HepG2 (cell line): ENCODE measurements at places on chromosomes 5 and 9.

GRCh38 chr9:93864840-93865239, 90.3 kb downstream of the BARX1 start:
- H3K36me3 ChIP-seq, result no peaks in the 10 kb centered on the region
- no peak overlapping the region for H3K4me3 ChIP-seq
- no peak for DNase-seq

DNA sequence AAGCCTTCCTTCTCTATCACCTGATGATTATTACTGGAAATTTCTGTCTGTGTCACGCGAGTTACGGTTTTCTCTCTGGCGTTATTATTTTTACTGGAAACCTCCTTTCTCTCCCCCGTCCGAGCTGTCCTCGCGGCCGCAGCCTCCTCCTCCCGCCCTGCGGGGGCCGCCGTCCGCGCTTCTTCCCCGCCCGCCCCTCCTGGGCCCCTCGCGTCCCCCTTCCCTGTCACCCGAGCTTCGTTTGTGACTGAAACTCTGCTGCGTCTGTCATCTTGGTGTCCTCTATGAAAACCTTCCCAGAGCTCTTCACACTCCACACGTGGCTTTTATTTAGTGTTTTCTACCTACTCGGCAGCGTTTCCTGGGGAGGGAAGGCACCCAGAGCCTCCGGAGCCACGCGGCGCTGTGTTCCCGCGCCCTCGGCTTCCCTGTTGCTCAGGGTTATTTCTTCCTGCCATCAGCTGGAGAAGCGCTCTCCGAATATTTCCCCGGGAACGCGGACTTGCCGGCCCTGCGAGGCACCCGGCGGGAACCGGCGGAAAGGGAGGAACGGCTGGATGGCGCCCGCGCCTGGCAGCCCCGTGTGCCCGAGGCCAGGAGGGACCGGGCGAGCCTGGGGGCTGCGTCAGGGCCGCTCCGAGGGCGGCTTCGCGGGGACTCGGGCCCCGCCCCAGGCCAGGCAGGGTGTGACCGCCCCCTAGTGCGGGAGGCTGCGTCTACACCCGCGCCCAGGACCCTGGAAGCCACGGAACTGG, 33.9 kb downstream of the TRIP13 start:
- H3K27ac ChIP-seq, result no peak overlapping the region
- no peaks in the 10 kb centered on the region; the same call in 1 of the 2 replicates for H3K27me3 ChIP-seq
- no peaks in the 10 kb centered on the region; the same call in 1 of the 2 replicates for H3K4me1 ChIP-seq
- DNase-seq, result no peak
- no peak overlapping the region for H3K4me3 ChIP-seq
- H3K36me3 ChIP-seq, result no peaks in the 10 kb centered on the region

GRCh38 chr5:132138260-132138659, 64.7 kb downstream of the CSF2 start:
- DNase-seq, result no peak
- no peak overlapping the region for H3K27ac ChIP-seq
- H3K36me3 ChIP-seq, result no peaks in the 10 kb centered on the region
- H3K27me3 ChIP-seq, result no peaks in the 10 kb centered on the region
- no peaks in the 10 kb centered on the region for H3K4me1 ChIP-seq
- no peak overlapping the region for H3K4me3 ChIP-seq

DNA sequence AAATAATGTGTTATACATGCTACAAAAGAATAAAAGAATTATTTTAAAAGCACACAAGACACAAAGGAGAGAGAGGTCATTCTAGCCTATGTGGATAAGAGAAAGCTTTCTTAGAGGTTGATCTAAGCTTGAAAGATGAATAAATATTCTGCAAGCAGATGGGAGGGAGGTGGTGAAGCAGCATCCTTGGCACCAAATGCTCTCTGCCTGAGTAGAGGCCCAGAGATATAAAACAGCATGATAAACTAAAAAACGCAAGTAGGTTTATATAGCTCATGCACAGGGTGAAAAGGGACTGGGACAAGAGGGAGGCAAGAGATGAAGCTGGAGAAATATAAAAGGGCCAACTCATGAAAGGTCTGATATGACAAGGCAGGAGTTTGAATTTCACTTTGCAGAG, 283.2 kb upstream of the POU5F2 start:
- no peak overlapping the region for H3K27ac ChIP-seq
- H3K36me3 ChIP-seq, result no peaks in the 10 kb centered on the region
- no peak for DNase-seq

DNA sequence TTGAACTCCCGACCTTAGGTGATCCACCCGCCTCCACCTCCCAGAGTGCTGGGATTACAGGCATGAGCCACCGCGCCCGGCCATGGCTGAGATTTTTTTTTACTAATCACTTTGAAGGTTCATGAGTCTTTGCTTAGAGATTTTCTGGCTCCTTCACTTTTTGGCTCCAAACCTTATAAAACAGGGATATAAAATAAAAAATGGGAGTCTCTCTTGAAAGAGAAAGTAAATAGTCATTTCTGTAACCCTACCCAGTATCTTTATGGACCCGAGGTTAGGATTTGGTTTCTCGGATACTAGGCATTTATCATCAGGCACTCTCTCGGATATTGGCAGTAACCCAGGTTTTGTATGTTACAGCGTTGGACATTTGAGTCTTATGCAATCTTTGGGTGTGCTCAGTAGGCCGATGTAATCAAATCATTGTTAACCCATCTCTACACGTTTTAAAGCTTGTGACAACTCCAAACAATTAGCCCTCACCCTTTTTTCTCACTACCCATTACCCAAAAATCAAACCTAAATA, 25.3 kb downstream of the STXBP1 start:
- H3K27me3 ChIP-seq, result no peaks in the 10 kb centered on the region
- peak; percentile 38 for DNase-seq
- H3K27ac ChIP-seq, result no peak overlapping the region

GRCh38 chr5:167049043-167049663, 1242.3 kb upstream of the WWC1 start:
- H3K4me1 ChIP-seq, result no peaks in the 10 kb centered on the region
- H3K27me3 ChIP-seq, result no peaks in the 10 kb centered on the region
- H3K4me3 ChIP-seq, result no peak overlapping the region
- no peaks in the 10 kb centered on the region for H3K36me3 ChIP-seq
- peak; percentile 21 for DNase-seq

GRCh38 chr5:52725808-52726207, 61.9 kb upstream of the ITGA1 start:
- no peak overlapping the region for H3K4me3 ChIP-seq
- no peak for DNase-seq
- H3K4me1 ChIP-seq, result peaks cover 40% of the 10 kb centered on the region
- H3K27me3 ChIP-seq, result no peaks in the 10 kb centered on the region

- no peaks in the 10 kb centered on the region for H3K27me3 ChIP-seq
- no peaks in the 10 kb centered on the region for H3K36me3 ChIP-seq
- DNase-seq, result no peak
- no peaks in the 10 kb centered on the region for H3K4me1 ChIP-seq
- no peak overlapping the region for H3K4me3 ChIP-seq
Observed at GRCh38 chr5:122300374-122300773, 11.7 kb upstream of the SNCAIP start.

GRCh38 chr5:72252574-72253155, 67.4 kb downstream of the MRPS27 start:
- H3K36me3 ChIP-seq, result no peaks in the 10 kb centered on the region; the same call in none of the 2 replicates
- H3K27me3 ChIP-seq, result no peaks in the 10 kb centered on the region
- no peak overlapping the region for H3K27ac ChIP-seq
- H3K4me1 ChIP-seq, result peaks cover 50% of the 10 kb centered on the region

DNA sequence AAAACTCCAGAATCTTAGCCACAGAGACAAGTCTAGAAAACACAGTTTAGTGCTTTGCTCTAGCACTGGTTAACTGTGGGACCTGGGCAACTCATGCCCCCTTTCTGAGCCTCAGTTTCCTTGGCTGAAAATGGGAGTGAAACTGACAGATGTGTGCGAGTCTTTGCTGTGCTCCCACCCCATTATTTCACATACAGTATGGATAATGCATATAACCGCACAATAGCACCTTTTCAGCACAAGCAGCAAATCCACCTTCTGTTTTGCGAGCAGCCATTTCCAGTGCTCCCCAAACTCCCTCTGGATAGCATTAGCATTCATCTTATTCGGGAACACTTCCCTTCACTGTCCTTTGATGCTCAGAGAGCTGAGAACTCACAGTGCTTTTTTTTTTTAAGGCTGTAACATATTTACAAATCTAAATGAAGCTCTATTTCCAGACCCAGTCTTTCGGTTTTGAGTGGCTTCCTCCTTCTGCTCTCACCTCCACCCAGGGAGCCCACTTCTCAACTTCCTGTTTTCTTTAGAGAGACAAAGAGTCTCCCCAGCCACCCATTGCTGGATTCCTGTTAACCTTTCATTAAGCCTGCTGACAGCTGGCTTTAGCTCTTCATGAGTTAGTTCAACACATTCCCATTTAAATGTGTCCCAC, 49.2 kb downstream of the TIMD4 start:
- H3K27me3 ChIP-seq, result no peaks in the 10 kb centered on the region; the same call in 1 of the 2 replicates
- DNase-seq, result no peak
- no peak overlapping the region for H3K27ac ChIP-seq

DNA sequence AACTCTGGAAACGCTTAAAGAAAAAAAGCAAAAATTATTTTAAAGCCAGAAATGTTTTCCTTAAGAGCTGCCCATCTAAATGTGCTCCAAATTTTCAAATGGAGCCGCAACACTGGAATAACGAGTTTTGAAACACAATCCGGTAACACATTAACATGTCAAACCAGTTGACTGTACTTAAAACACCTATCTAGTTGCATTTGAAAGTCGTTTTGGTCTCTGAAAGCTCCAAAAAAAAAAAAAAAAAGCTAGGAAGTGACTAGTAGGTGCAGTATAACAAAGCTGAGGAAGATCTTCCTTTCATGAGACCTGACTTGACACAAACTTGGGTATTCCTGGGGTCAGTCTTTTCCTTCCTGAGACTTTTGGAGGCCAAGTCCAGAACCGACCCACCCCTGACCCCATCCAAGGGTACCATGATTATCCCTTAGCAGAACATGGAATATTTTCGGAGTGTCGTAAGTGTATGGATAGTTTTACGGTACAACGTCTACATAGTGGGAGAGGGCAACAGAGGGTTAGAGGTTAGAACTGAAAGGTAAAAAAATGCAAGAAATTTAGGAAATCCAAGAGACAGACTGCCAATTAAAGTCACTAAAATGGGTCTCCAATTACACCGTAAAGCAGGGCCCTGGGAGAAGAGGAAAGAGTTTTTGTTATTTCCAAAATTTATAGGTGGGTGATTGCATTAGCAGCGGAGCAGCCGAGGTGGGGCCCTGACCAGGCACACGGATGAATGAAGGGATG, 812 bp downstream of the CETN3 start:
- H3K36me3 ChIP-seq, result peaks cover 1% of the 10 kb centered on the region
- peak overlapping the region; percentile 98 for H3K27ac ChIP-seq
- peak; percentile 0 for DNase-seq
- H3K4me1 ChIP-seq, result peaks cover 31% of the 10 kb centered on the region
- peak overlapping the region; percentile 91 for H3K4me3 ChIP-seq

DNA sequence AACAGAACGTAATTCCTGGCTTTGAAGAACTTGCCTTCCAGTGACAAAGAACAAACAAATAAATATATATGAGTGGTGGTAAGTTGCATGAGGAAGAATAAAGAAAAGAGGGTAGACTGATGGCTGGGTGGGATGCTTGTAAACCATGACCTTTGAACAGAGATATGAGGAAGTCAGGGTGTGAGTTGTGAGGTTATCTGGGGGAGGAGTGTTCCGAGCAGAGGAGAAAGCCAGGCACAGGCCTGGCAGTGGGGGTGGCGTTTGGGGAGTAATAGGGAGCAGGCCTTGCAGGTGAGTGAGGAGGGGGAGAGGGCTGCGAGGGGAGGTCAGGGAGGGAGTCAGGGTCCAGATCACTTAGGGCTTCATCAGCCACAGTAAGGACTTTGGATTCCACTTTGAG, 213.4 kb downstream of the PTTG1 start:
- no peak overlapping the region for H3K4me3 ChIP-seq
- H3K27ac ChIP-seq, result no peak overlapping the region
- DNase-seq, result peak; percentile 23
- H3K4me1 ChIP-seq, result peaks cover 12% of the 10 kb centered on the region
- no peaks in the 10 kb centered on the region for H3K27me3 ChIP-seq
- H3K36me3 ChIP-seq, result no peaks in the 10 kb centered on the region
